DMS79 treated with DMSO at 0.1 percent for 48 hours (cell line): ENCODE measurements at places on chromosomes 5 and 9.
A peak's percentile ranks its signal among the peaks of the same experiment; 100 is the strongest.

DNA sequence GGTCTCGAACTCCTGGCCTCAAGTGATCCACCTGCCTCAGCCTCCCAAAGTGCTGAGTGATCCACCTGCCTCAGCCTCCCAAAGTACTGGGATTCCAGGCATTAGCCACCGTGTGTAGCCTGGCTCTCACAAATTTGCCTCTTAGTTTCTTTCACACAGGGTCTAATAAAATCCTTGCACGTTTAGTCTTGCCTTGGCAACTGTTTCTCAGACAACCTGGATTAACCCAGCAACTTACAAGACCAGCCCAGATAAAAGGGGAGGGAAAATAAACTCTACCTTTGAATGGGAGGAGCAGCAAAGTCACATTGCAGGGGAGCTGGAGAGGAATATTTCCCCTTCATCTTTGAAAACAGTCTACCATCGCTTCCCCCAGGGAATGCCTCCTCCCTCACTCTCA lies 29.3 kb upstream of the GNA14 start:
- peak; percentile 6 for DNase-seq

GRCh38 chr5:151281001-151281639 lies 22.4 kb downstream of the SLC36A3 start:
- no peak for DNase-seq

GRCh38 chr5:152051499-152052454 lies 127.1 kb upstream of the GLRA1 start:
- no peak for DNase-seq

- peak; percentile 32 for DNase-seq
Measured at GRCh38 chr9:136624184-136624951, 38.3 kb upstream of the EGFL7 start.

GRCh38 chr5:122165559-122166078 lies 36.3 kb downstream of the ZNF474 start:
- DNase-seq, result no peak

GRCh38 chr5:14347522-14347921 lies 204.4 kb downstream of the TRIO start:
- DNase-seq, result peak; percentile 8

GRCh38 chr5:165333623-165334022 lies 1828.2 kb downstream of the MAT2B start:
- DNase-seq, result no peak

DNA sequence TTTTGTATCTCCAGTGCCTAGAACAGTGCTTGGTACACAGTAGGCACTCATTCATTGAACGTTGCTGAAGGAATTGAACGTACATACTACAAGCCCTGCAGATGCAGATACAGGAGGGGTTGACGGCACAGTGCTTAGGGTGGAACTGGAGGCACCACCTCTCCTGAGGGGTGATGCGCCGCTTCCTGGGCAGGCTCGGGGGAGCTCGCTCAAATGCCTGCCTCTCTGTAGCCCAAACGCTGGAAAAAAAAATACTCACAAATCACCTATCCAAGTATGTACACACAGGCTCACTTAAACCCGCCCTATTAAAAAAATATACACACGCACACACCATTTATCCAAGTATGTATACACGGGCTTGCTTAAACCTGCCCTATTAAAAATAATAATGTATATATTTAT lies 536 bp upstream of the COMMD10 start:
- DNase-seq, result no peak

DNA sequence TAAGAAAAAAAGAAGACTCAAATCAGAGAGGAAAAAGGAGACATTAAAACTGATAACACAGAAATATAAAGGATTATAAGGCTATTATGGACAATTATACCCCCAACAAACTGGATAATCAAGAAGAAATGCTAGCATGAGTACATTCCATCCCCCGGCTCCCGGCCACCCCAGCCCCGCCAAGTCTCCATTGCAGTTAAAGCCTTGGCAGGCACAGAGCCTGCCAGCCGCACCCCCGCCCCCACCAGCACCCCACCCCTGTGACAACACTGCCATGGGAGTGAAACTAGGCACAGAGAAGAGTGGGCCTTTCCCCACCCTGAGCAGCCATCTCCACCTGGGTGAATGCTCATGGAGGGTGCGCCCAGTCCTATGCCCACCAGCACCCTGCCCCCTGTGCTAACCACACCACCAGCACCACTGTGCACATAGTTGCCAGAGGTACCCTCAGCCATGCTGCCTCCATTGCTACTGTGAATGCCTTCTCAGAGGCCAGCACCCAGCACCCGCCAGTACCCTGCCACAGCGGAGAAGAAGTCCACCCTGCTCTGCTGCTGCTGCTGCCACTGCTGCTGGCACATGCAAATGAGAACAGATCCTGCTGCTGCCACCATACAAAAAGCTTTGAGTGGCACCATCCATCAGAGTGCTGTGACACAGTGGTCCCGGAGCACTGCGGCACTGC lies 117.0 kb downstream of the CSNK1G3 start:
- DNase-seq, result no peak
